Left ventricle myocardium inferior (tissue), 1 donor: ENCODE measurements at places on chromosomes 6 and 20. TPM values are rescaled to one million over a fixed set of nuclear protein-coding genes. Genes with fewer than 3 reads are reported as not detected.

DNA sequence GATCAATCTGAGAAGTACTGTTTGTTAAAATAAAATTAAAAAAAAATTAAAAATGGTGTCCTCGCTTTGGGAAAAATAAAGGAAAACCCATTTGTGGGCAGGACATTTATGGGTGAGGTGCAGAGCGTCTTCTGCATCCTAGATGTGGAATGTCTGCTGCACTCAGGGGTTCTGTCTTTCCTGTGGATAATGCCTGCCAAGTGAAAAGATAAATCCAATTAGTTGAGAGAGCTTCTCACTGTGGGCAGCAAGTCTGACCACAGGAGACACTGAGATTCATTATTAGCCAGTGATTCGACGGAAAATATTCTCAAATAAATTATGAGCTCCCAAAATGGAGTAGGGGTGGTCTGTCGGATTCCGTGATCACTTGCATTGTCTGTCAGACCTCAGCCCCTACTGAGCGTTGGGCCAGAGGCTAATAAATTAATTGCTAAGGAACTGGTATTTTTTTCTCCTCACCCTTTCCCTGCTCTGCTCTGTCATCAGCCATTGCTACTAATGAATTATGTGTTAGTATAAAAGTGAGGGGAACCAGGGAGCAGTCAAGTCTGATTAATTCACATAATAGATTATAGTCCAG lies 10.0 kb downstream of the GMPR start:
- DNase-seq: no peak

- DNase-seq: no peak
Observed at GRCh38 chr6:167933290-167933689, 64.2 kb upstream of the KIF25 start.

DNA sequence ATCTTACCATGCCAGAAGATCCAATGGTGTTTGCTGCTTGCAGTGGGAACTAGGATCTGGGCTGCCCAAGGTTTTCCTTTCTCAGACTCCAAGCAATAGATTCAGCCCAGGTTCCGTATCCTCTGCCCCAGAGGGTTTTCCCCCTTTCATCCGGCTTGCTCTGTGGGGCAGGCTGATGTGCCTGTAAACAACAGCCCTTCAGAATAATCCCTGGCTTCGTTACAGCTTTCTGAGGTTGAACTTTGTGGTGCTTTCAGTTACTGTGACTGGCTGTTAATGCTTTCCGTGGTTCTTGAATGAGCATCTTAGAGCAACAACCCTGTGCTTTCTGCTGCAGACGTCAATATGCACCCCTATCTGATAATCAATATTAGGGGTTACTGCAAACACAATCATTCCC lies 400.4 kb downstream of the BTBD3 start:
- DNase-seq: no peak

DNA sequence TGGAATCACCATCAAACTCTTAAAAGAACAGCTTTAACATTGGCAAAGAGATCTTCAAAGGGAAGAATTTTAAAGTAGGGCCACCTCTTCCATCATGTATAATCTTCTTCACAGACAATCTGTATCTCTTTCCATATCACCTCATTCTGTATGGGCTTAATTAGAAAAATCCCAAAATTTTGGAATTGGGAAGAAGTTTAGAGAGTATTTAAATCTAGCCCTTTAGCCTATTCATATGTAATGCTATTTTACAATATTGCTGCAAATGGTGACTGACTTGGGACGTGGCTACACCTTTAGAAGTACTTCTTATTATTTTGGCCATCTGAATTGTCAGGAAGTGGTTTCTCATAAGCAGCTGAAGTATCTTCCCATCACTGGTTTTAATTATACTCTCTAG lies 474.3 kb downstream of the RFPL4B start:
- no peak for DNase-seq

DNA sequence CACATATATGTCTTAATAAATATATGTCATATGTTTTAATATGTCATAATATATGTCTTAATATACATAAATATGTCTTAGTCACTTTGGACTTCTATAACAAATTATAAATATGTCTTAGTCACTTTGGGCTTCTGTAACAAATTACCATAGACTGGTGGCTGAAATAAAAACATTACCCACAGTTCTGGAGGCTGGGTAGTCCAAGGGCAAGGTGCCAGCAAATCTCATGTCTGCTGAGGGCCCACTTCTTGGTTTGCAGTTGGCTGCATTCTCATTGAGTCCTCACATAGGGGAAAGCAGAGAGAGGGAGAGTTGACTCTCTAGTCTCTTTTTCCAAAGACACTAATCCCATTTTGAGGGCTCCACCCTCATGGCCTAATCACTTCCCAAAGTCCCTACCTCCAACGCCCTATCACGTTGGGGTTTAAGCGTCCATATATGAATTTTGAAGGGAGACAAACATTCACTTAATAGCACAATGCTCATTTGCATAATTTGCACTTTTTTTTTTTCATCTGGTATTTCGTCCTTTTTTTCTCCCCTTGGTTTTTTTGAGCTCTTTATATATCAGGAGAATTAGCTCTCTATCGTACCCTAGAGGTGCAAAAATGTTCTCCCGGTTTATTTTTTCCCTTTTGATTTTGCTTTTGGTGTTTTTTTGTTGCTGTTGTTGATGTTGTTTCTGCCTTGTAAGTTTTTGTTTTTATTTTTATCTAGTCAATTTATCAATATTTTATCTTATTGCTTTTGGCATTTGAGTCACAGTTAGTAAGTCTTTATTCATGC lies 266.4 kb downstream of the PLCB1 start:
- DNase-seq: no peak

GRCh38 chr6:134510920-134511319 lies 193.0 kb upstream of the SGK1 start:
- DNase-seq: no peak

- DNase-seq: no peak
Observed at GRCh38 chr20:11054266-11054993, 380.6 kb upstream of the JAG1 start.

GRCh38 chr6:109081026-109081425 lies 13.6 kb downstream of the SESN1 start:
- DNase-seq: no peak

BACH2 gene
- total RNA-seq: 1.5 TPM

RRAGD gene
- total RNA-seq: 123 TPM

CALHM5 gene
- total RNA-seq: 2.1 TPM

FILIP1 gene
- total RNA-seq: 173 TPM

PREX1 gene
- total RNA-seq: 11.2 TPM

CGA gene
- not detected for total RNA-seq

RAET1L gene
- total RNA-seq: not detected

TSBP1 gene
- total RNA-seq: not detected

SLC52A3 gene
- 2.3 TPM for total RNA-seq
